ENCODE measurements at places on chromosomes 2 and 18.

DNA sequence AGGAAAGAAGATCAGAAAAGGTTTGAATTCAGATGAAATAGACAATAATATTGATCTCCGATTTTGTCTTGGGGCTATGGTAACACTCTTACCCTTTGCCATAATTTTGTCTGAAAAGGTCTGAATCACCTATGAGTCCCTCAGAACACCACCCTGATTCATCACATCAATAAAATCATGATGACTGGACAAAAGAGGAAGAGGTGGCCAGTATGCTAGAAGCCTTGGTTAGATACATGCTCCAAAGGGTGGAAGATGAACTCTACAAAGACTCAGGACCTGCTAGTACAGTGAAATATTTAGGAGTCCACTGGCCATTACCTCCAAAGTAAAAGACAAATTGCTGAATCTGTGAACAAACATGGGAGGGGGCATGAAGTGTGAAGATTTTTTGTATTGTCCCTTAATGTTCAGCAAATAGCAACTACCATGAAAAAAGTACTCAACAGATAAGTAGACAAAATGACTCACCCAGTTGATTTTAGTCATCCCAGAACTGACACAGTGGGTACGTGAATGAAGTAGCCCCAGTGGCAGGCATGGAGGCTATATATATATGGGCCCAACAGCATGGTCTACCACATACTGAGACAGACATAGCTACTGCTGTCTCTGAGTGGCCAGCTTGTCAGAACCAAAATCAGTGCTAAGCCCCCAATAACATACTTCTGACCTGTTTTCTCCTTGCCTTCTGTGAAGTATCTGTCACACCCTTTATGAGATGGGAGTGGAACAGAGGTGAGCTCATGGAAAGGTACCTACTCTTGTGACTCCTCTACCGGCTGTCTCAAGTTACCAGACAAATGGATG, 36.5 kb upstream of the GLS start:
- DNase-seq, result peak; percentile 26

- no peak for DNase-seq
Measured at GRCh38 chr18:4720518-4720917, 265.4 kb upstream of the DLGAP1 start.

GRCh38 chr18:70425236-70425635, 136.4 kb downstream of the SOCS6 start:
- no peak for DNase-seq

DNA sequence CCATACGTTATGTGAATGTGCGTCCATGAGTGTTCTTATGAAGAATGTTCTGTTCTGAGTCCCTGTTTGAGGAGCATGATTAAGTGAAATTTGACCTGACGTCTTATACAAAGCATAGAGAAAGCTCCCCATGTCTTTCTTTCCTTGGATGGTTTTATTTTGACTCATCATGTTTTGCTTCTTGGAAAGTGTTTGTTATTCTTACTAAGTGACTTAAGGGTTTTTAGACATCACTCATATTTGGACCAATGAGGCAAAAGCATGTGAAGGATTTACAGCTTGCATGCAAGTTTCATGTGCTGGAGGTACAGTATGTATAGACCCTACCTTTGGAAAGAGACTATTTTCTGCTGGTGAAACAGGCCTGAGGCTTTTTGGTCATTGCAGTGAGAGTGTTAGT, 33.5 kb upstream of the ZEB2 start:
- DNase-seq, result no peak

- DNase-seq, result no peak
Measured at GRCh38 chr2:100248044-100248330, 74.3 kb downstream of the LONRF2 start.

DNA sequence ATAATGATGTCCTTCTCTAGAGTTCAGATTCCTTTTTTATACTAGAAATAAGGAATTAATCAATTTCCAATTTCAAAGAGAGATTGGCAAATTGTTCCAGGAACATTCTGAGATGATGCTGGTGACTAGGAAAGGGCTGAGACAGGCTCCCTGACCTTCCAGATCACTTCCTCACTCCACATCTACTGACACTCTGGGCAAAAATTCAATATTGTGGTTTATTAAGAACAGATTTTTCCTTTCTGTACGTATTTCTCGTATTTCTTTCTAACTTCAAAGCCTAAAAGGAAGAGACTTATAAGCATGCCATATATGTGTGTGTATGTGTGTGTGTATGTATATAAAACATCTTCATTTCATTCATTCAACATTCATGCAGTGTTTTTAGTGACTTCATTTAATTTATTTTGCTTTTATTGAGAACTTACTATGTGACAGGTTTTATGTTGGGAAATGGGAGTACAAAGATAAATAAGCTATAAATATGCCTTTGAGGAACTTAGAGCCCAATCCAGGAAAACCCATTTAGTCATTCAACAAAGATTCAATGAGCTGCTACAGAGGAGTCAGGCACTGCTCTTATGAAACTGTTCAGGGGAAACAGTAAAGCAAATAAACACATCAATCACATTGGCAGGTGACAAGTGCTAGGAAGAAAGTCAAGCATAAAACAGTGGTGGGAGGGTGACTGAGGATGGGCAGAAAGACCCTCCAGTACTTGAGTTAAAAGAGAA, 137.9 kb downstream of the RDH14 start:
- no peak for DNase-seq

DNA sequence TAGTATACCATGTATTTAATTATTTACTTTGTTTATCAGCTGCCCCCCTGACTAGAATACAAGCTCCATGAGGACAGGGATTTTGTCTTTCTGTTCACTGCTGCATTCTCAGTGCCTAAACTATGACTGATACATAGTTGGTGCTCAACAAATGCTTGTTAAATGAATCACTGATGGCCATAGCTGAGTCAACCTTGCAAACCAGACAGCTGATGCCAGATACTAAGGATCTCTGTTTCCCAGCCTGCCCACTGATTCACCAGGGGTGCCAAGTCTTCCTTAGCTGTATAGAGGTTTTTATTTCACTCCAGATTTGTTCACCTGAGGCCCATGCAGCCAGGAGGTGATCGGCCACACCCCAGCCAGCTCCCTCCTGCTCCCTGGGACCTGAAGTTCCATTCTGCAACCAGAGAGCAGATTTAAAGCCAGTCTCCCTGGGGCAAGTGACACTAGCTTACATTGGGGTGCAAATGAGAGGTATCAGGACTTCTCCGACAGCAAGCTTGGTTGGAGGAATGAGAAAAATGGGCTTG, 92.2 kb downstream of the C1QL2 start:
- no peak for DNase-seq

GRCh38 chr2:45674035-45674816, 22.8 kb downstream of the PRKCE start:
- peak; percentile 43 for DNase-seq

- peak; percentile 46 for DNase-seq
Measured at GRCh38 chr2:62197011-62197924, 1.4 kb downstream of the B3GNT2 start.

DNA sequence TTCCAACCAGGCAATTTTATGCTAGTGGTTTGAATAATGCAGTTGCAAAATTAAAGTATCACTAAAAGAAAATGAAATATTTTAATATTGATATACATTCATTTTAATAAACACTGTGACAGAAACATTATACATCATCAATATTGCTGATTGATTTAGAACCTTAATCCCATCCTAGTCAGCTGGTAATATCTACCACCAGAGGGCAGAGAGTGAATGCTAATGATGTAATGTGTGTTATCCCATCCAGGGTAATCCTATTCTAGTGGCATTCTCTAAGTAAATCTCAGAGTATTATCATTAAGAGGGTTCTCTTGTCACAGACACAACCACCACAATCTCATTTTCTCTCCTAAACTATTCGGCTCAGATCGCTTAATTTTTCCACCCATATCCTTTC, 477.4 kb downstream of the CPS1 start:
- DNase-seq, result peak; percentile 27

- DNase-seq, result no peak
Measured at GRCh38 chr2:192148241-192148619, 46.5 kb downstream of the TMEFF2 start.

DNA sequence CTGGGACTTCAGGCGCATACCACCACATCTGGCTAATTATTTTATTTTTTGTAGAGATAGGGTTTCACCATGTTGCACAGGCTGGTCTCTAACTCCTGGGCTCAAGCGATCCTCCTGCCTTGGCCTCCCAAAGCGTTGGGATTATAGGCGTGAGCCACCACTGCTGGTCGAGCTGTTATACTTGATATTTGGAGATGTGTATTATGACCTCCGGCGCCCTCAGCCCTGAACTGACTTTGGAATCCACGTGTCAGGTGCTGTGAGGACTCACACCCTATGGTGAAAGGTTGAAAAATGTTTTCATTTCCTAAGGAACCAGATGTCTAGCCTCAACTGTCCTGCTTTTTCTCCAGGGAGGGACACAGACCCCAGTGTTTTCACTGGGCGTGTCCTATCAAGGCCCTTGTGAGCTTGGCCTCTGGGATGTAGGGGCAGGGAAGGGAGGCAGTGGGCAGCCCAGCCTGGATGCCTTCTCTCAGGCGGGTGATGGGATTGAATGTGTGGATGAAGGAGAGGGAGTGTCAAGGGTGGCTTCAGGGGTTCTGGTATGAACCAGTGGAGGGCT, 56.4 kb upstream of the HAAO start:
- no peak for DNase-seq

GRCh38 chr2:114293355-114293754, 149.1 kb upstream of the DPP10 start:
- no peak for DNase-seq

DNA sequence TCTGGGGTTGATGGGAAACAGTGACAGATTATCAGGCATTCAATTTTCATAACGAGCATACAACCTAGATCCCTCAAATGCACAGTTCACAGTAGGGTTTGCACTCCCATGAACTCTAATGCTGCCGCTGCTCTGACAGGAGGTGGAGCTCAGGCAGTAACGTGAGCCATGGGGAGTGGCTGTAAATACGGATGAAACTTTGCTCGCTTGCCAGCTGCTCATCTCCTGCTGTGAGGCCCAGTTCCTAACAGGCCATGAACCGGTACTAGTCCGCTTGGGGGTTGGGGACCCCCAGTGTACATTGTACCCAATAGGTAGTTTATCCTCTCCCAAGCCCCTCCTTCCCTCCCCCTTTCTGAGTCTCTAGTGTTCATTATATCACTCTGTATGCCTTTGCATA, 94.6 kb downstream of the PTH2R start:
- peak; percentile 34 for DNase-seq

DNA sequence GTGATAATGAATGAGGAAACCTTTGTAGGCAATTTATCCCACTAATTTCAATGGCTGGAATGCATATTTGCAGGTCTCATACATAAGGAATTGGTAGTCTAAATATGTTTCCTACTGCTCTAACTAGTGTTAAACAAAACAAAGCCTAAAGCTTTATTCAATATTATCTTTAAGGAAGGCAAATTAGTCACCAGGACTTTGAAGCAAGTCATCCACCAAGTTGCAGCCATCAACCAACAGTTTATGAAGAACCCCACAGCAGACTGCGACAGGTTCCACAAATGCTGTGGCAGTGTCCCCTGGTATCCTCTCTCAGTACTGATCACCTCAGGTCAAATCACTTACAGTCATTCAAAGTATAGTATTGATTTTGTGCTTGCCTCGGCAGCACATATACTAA, 181.5 kb upstream of the ZFP36L2 start:
- DNase-seq, result no peak

GRCh38 chr2:58950795-58951462, 709.8 kb upstream of the FANCL start:
- DNase-seq, result no peak

- DNase-seq, result no peak
Measured at GRCh38 chr2:211930331-211930730, 608.3 kb downstream of the ERBB4 start.

- no peak for DNase-seq
Measured at GRCh38 chr2:202848813-202849212, 22.8 kb downstream of the ICA1L start.

GRCh38 chr2:20599861-20600461, 50.9 kb downstream of the HS1BP3 start:
- DNase-seq, result no peak

- peak; percentile 56 for DNase-seq
Measured at GRCh38 chr2:23940718-23941620, 706 bp downstream of the UBXN2A start.

DNA sequence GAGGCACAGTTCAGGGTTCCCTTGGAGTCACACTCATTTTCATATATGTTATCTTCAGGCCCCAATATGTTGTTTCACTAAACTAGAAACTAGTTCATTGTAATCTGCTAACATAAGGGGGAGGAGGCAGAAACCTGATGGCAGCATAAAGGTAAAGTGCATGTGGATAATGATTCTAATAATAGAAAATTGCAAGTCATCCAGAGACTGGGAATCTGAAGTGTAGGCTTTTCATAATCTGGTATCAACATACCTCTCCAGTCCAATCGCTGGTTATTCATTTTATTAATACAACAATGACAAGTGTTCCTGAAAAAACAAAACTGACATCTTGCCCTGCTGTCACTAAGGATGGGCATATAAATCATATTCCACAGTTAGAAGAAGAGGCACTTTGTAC, 326.3 kb upstream of the ZNF804A start:
- DNase-seq, result no peak

- no peak for DNase-seq
Measured at GRCh38 chr18:70991577-70991976, 702.7 kb downstream of the SOCS6 start.

- DNase-seq, result no peak
Measured at GRCh38 chr2:27092696-27093429, 6.3 kb downstream of the KHK start.

DNA sequence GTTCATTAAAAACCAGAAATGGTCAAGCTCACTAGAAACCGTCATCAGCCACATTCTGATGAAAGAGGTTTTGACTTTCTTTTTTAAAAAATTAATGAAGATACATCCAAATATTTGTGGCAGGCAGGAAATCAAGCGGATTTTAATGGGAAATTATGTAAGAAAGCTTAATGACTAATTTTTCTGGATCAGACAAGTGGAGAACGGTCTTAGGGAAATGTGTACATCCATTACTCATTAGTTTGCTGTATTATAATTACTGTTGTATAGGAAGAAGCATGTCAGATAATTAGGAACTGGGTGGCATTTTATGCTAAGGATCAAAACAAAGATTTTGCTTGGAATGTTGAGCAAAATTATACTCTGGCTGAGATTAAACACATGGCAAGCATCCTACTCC, 39.4 kb downstream of the AGAP1 start:
- no peak for DNase-seq

- no peak for DNase-seq
Measured at GRCh38 chr18:10410472-10411308, 43.7 kb upstream of the APCDD1 start.

DNA sequence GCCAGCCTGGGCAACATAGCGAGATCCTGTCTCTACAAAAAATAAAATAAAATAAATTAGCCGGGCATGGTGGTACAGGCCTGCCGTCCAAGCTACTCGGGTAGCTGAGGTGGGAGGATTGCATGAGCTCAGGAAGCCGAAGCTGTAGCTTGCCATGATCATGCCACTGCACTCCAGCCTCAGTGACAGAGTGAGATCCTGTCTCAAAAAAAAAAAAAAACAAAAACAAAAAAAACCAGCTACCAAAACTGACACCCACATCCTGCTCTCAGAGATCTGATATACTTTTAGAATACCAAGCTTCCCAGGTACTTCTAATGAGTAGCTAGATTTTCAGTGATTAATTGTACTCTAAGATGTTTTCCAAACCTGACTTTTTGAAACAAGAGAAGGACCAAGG, 74.0 kb downstream of the TTC27 start:
- DNase-seq, result no peak
